ENCODE measurements at places on chromosomes 2 and 18.
A peak's percentile ranks its signal among the peaks of the same experiment; 100 is the strongest.

GRCh38 chr2:109232909-109233308 is 103.9 kb downstream of the SH3RF3 start:
- DNase-seq = no peak

DNA sequence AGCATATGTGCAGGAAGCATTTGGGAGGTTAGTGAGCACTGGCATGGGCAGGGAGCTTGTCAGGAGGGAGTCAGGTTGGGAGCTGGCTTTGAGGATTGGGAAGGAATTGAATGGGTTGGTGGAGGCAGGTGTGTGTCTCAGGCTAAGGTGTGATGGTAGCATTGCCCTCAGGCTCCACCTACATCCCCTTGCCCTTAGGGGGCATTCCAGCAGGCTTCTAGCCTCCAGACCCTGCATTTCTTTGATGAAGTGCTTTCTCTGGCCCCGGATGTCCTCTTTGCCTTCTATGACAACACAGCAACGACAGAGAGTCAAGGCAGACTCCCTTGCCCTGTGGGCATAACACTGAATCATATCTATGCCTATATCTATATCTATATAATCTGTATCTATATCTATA is 13.5 kb downstream of the RHBDD1 start:
- no peak for DNase-seq

- no peak for DNase-seq
Observed at GRCh38 chr2:57408587-57408986, 638.0 kb upstream of the VRK2 start.

GRCh38 chr18:48940854-48941611 is 9.7 kb downstream of the SMAD7 start:
- no peak for DNase-seq

GRCh38 chr18:8990276-8991031 is 112.0 kb upstream of the NDUFV2 start:
- DNase-seq = peak; percentile 11

GRCh38 chr18:47997338-47997780 is 66.9 kb upstream of the SMAD2 start:
- DNase-seq = no peak

GRCh38 chr2:6674381-6674780 is 191.3 kb downstream of the CMPK2 start:
- no peak for DNase-seq

GRCh38 chr2:162520959-162521358 is 177.0 kb downstream of the GCA start:
- DNase-seq = no peak

- DNase-seq = no peak
Observed at GRCh38 chr18:79302120-79302519, 93.6 kb upstream of the NFATC1 start.

DNA sequence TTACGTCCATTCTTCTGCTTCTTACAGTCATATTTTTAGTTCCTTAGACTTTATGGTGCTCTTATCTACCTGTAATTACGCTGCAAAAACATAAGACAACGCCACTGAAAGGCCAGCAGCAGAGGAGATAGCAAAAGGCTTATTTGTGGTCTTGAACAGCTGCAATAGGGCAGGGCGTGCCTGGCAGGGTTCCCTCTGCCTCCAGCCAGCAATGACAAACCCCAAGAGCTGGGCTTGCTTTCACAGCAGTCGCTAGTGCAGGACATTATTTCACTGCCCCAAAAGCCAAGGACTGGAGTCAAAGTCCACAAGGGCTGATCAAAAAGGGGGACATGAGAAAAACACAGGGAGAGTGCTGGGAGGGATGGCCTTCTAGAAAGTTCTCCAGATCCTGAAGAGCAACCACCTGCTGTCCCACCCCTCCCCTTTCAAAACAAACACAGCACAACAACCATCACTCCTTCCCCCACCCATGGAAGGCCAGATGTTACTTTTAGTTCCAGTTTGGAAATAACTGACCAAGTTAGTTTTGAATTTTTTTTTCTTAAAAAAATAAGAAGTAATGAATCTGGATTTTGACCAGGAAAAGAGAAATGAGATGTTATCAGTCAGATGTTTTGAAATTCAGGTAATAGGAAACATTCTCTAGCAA is 127.8 kb downstream of the RBMS1 start:
- no peak for DNase-seq

DNA sequence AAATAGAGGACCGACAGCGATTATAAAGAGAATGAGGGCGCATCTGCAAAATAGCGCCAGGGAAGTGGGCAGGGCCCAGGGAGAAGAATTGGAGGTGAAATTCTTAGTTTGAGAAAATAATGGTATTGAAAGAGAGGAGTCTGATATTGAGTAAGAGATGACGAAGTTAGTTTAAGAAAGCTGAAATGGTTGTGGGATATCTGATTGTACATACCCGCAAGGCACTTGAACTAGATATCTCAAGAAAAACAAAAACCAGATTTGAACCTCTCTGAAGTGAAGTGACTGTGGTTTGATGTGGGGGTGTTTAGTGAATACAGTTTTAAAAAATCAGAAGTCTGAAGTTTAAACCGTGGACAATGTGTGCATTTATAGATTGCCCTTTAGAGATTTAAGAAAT is 38.9 kb downstream of the ZNF532 start:
- no peak for DNase-seq

DNA sequence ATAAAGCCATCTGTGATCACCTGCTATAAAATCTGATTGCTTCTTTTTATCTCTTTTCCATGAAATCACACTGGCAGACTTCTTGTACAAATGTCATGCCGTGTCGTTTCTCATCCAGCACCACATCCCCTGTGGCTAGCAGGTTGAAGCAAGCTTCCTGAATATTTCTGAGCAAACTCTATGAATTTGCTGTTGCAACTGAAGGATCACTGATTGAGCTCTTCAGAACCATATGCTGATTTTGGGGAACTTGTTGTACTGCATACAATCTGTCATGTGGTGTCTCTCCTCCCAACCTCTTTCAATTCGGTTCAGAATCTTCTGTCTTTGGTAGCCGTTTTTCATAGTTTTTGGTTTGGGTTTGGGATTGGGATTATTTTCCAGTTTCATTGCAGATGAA is 57.7 kb upstream of the RBMS1 start:
- DNase-seq = no peak

DNA sequence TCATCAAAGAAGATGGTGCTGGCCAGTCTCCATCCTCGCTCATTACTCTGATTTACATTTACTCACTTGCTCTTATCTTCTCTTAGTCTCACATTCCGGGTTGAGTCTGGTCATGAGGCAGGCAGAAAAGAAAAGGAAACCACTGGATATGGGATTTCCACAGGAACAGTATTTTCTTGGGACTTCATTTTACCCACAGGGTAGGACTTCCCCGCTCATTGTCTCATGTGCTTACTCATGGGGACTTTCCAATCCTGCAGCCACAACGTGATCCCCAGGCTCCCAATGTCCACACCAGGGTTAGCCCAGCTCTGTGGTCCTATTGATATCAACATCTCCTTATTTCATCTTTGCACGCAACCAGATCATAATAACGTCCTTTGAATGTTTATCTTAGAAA is 373.8 kb downstream of the TMEM182 start:
- DNase-seq = no peak

GRCh38 chr2:203626952-203627681 is 79.3 kb upstream of the CD28 start:
- no peak for DNase-seq

DNA sequence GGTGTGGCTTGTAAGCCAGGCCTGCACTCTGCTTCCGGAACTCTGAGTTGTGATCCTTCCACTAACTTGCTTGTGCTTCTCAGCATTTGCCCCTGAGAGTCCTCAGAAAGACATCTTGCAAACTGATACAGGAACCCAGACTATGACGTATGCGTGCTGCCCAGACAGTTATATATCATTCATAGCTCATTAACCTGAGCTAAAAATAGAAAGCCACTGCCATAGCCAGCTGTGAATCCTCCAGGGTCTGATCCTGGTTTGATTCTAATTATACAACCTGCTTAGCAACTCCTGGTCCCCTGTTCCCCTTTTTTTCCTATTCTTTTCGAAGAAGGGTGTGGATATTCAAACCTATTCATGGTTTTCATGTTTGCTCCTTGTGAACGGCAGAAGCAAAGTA is 63.7 kb downstream of the MARCHF4 start:
- DNase-seq = peak; percentile 5

GRCh38 chr18:31510319-31510718 is 12.3 kb downstream of the DSG2 start:
- no peak for DNase-seq

DNA sequence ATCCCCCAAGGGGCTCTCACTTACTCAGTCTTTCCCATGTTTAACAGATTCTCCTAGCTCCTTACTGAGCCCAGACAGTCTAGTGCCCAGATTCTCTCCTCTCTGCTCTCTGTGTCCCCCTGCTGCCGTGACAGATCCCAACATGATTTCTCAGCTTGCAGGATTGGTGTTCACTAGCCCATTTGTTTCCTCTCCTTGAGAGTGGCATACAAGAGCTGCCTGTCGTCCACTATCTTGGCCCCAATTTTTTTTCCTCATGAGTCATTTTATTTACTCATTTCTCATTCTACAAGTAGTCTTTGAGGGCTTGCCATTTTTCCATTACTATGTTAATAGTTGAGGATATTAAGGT is 199.9 kb upstream of the FN1 start:
- no peak for DNase-seq

GRCh38 chr2:231277962-231278361 is 79.5 kb downstream of the ARMC9 start:
- no peak for DNase-seq

DNA sequence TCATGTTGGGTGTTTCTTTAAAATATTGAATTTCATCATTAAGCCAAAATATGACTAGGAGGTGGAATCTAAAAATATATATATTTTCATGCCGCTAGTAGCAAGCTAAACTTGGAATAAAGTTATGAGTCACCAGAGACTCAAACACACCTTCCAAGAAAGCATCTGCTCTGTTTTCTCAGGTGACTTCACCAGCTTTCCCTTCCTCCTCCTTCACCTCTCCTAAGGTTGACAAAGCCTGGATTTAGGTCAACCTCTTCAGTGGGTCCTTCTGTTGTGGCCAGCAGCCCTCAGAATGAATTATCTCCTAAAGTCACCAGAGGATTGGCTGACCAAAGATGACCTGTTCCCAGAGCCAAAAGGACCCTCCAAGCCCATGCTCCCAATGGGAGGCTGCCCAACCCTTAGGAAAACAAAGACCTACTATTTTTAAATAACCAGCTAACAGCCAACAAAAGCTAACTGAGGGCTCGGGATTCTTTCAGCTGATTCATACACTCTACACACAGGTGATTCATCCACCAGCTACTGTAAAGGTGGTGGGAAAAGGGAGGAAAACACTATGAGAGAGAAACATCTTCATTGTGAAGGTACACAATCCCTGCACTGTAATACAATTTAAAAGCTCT is 113.9 kb downstream of the MYO5B start:
- no peak for DNase-seq

DNA sequence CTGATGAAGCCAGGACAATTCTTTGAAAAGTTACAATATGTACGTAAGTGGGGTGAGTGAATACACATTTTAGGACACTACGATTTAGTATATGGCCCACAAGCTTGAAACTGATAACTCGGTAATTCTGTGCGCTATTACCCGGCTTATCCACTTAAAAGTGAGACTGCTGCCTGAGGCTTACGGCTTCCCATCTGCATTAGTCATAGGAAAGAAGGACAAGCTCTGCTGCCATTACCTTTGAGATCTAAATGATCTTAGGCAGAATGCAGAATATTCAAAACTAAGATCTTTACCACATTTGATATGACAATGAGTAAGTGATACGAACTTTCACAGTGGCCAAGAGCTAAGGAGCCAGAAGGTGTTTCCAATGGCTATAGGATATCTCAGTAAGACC is 133.3 kb downstream of the GAREM1 start:
- DNase-seq = no peak

DNA sequence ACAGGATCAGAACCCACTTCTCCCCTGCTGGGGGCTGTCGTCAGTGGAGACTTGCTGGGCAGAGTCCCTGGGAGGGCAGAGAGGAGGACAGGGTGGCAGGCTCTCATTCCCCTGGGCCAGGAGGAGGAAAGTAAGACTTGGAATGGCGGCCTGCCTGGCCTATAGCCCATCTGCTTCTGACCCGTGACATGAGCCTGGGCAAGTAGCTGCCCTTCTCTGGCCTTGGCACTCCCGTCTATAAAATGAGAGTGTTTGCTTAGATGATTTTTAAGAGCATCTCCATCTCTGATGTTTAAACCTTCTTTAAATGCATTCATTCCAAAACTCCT is 173.0 kb downstream of the DDX1 start:
- DNase-seq = no peak

DNA sequence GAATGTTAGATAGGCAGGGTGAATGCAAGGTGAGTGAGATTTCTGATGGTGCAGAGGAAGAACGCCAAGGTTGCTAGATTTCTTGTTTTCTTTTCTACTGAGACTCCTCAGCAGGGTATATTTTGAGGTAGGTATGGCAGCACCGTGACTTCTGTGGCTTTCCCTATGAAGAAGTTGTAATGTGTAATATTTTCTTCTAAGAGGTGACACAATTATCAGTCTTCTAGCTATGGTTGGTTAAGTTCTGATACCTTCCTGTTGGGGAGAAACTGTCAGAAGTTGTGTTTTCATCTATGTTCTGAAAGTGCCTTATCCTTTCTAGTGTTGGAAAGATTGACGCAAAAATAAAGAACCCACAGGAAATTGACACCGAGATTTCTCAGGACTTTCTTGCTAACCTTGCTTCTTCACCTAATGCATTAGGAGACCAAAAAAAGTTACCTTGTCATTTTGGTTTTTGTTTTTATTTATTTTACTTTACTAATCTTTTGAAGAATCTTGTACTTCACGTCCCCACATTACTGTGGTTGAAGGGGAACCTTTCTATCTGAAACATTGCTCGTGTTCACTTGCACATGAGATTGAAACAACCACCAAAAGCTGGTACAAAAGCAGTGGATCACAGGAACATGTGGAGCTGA is 11.9 kb downstream of the IL18R1 start:
- no peak for DNase-seq

- DNase-seq = no peak
Observed at GRCh38 chr2:237558961-237559641, 7.3 kb upstream of the PRLH start.

DNA sequence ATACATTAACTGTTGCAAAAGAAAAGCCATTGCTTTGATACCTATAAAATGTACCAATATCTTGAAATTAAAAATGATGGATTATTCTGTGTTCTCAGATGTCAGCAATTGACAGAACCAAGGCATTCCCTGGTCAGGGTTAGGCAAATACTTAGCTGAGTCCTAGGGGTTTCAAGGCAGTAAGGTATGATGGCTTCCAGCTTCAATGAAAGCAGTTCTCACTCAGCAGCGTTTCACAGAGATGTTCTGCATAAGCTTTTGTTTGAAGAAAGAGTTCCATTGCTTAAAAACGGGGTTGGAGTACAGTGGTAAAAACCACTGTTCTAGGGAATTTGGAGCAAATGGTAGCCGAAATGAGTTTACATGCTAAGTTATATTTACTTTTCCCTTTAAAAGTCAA is 17.0 kb upstream of the KANSL1L start:
- DNase-seq = no peak

Measured in pons (tissue), 1 donor.